T-cell (primary cell): ENCODE measurements at places on chromosomes 12 and 14. TPM values are rescaled to one million over a fixed set of nuclear protein-coding genes. Genes with fewer than 3 reads are reported as not detected.
A peak's percentile ranks its signal among the peaks of the same experiment; 100 is the strongest.

The ADCY4 gene
- total RNA-seq = 10.4 TPM

The BCL11B gene
- total RNA-seq = 240 TPM

The WSB2 gene
- 19.6 TPM for total RNA-seq

The IGF1 gene
- 0.26 TPM for total RNA-seq

DNA sequence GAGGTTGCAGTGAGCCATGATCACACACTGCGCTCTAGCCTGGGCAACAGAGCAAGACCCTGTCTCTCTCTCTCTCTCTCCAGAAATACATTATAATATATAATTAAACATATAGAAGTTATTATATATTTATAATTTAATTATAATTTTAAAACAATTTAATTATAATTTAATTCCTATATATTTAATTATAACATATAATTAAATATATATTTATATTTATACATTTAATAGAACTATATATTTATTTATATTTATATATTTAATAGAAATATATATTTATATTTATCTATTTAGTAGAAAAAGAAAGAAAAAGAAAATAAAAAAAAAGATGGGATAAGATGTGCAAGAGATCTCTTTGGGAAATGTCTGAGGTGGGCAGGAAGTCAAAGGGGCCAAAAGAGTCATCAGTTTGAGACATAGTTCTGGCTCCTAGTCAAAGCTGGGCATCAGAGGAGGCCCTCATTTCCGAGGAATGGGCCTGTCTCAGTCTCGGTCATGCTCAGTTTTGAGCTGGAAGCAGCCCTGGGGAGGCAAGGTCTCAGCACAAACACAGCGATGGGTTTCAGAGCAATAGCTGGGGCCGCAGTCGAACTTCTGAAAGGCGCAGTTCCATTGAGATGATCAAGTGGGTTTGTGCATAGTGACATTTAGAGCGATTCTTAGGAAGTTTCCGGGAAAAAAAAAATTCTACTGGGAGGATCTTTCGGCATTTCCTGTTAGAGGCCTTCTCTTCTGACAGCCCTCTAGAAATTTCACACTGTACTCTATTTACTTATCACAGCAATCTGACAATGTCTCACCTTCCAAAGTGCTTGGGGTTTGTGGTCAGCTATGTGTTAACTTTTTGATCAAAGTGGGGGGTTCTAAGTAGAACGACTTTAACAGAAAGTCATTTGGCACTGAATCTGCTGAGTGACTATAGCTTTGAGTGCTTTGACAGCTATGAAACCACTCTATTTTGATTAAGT, 58.7 kb upstream of the GZMB start:
- H3K27me3 ChIP-seq = no peaks in the 10 kb centered on the region
- H3K27ac ChIP-seq = peak overlapping the region; percentile 58
- peak; percentile 41 for DNase-seq
- peak overlapping the region; percentile 3 for H3K4me3 ChIP-seq
- H3K4me1 ChIP-seq = peaks cover 64% of the 10 kb centered on the region

DNA sequence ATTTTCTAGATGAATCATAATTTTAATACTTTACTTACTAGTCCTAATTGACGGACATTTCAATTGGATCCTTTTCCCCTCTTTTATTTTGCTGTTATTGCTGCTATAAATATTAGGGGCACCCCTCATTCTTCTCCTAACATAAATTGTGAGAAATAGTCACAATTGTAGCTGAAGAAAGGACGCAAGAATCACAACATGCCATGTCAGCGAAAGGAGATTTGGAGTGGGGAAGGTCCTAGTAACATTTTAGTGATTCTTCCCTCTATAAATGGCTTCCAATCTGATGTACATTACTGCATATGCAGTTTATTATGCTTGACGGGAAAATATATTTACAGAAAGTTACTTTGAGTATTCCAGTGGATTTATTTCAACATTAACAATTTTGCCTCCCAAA, 7.7 kb upstream of the PLEKHH1 start:
- H3K27ac ChIP-seq = no peak overlapping the region
- no peaks in the 10 kb centered on the region for H3K4me1 ChIP-seq
- DNase-seq = no peak
- H3K27me3 ChIP-seq = no peaks in the 10 kb centered on the region
- no peaks in the 10 kb centered on the region for H3K36me3 ChIP-seq
